ENCODE measurements at places on chromosomes 7 and 10. TPM values are rescaled to one million over a fixed set of nuclear protein-coding genes. Genes with fewer than 3 reads are reported as not detected.

Gene GFRA1
- 0.73 TPM for polyA plus RNA-seq

Gene HKDC1
- polyA plus RNA-seq = 0.12 TPM

Gene PLEKHS1
- 0.08 TPM for polyA plus RNA-seq

Gene NEURL1
- polyA plus RNA-seq = 0.11 TPM

Gene STK32C
- polyA plus RNA-seq = 5.6 TPM

Gene ZNF138
- 6.9 TPM for polyA plus RNA-seq

Gene ZNF107
- polyA plus RNA-seq = 2.5 TPM

Gene PNPLA8
- 11.4 TPM for polyA plus RNA-seq

Gene ZNF786
- polyA plus RNA-seq = 3.9 TPM

Gene SPDYE16
- polyA plus RNA-seq = 0.08 TPM

Data from esophagus (tissue), 2 donors.